ENCODE measurements at places on chromosomes 16 and 17.

- no peak for DNase-seq
Observed at GRCh38 chr16:13136901-13137300, 235.5 kb downstream of the SHISA9 start.

- DNase-seq: no peak
Observed at GRCh38 chr17:6350806-6351205, 84.1 kb downstream of the AIPL1 start.

- DNase-seq: no peak
Observed at GRCh38 chr17:58316260-58316960, 12.2 kb downstream of the TSPOAP1 start.

GRCh38 chr17:4862720-4863119, 29.6 kb downstream of the MINK1 start:
- DNase-seq: no peak
